ENCODE measurements at places on chromosomes 11 and 22. TPM values are rescaled to one million over a fixed set of nuclear protein-coding genes. Genes with fewer than 3 reads are reported as not detected.

DNA sequence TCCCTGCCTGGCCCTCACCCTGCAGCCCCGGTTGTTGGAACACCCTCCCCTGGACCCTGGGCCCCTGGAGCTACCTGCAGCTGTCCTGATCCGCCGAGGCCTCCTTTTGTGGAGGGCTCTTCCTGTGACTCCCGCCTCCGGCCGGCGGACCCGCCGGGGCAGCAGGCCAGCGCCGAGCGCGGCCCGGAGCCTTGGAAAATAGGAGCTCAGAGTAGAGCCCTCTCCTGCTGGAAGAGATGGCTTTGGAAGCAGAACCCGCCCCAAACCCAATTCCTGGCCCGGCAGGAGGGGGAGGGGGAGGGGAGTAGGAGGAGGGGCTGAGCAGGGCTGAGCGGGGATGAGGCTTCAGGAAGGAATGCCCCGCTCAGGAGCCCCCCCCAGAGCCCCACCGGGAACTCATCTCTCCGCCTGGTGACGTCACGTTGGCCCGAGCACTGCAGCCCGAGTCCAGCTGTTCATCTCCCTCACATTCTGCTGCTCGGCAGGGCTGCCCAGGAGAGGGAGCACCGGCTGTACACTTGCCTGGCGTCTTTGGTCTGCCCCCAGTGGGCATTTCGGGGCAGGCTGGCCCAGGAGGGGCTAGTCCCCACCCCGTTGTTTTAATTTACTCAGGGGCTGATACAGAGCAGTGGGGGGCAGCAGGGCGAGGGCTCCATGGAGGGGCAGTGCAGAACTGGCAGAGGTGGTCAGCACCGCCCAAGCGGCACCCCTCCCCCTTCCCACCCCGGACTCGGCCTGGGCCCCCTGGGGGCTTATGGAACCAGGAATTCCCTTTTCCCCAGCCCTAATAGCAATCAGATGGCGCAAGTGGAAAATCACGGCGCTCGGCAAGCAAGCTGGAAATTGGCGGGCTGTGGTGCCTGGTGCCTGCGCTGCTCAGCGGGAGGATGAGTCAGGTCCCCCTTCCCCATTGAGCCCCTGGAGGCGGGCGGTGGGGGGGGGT is at the start of gene MRGPRF:
MRGPRF (minus strand) TSS at position 238 of the 943 bp plus-strand sequence. CDS start 3,345 bp downstream, outside the sequence.
- peaks cover 47% of the 10 kb centered on the region for H3K4me1 ChIP-seq
- no peaks in the 10 kb centered on the region for H3K36me3 ChIP-seq
- H3K27me3 ChIP-seq, result peaks cover 30% of the 10 kb centered on the region
- H3K27ac ChIP-seq, result peak within 1 kb of the TSS; percentile 73
- H3K4me3 ChIP-seq, result peak within 1 kb of the TSS; percentile 45

Gene CHRNA10
- polyA plus RNA-seq, result 2.4 TPM

Gene LUZP2
- 2.8 TPM for polyA plus RNA-seq

Gene TM7SF2
- 56.4 TPM for polyA plus RNA-seq

- H3K27ac ChIP-seq, result no peak overlapping the region
- no peak for DNase-seq
- H3K36me3 ChIP-seq, result no peaks in the 10 kb centered on the region
- peaks cover 3% of the 10 kb centered on the region for H3K27me3 ChIP-seq
- no peak overlapping the region for H3K4me3 ChIP-seq
Measured at GRCh38 chr22:32684822-32685187, 116.7 kb upstream of the TIMP3 start.

Gene OR51I2
- polyA plus RNA-seq, result not detected

Gene ARCN1
- 139 TPM for polyA plus RNA-seq

- peak overlapping the region; percentile 83 for H3K4me3 ChIP-seq
- peaks cover 8% of the 10 kb centered on the region for H3K4me1 ChIP-seq
- H3K36me3 ChIP-seq, result peaks cover 3% of the 10 kb centered on the region
- DNase-seq, result no peak
- H3K27ac ChIP-seq, result peak overlapping the region; percentile 99
- no peaks in the 10 kb centered on the region for H3K27me3 ChIP-seq
Measured at GRCh38 chr11:34915136-34916014, 804 bp downstream of the APIP start.

DNA sequence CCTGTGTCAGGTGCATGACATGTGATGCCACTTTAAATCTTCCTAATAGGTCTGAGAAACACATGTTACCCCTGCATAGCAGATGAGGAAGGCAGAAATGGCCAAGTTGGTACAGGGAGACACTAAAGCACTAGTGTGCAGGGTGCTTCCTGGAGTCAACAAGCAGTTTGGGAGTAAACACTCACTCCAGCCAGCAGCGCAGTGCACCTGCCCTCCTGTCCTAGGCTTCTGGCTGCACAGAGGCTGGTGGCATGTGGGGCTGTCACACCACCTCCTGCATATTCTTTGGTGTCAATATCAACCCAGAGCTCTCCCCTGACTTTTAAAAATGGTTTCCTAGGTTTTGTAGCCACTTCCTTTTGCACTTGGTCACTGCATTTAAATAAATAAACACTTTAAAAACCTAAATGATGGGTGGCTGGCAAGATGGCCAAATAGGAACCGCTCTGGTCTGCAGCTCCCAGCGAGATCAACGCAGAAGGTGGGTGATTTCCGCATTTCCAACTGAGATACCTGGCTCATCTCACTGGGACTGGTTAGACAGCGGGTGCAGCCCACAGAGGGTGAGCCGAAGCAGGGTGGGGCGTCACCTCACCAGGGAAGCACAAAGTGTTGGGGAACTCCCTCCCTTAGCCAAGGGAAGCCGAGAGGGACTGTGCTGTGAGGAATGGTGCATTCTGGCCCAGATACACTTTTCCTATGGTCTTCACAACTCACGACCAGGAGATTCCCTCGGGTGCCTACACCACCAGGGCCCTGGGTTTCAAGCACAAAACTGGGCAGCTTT is 33.5 kb downstream of the GAB4 start:
- H3K36me3 ChIP-seq, result no peaks in the 10 kb centered on the region
- DNase-seq, result no peak
- no peak overlapping the region for H3K4me3 ChIP-seq

Gene CALCA
- polyA plus RNA-seq, result 2.0 TPM

DNA sequence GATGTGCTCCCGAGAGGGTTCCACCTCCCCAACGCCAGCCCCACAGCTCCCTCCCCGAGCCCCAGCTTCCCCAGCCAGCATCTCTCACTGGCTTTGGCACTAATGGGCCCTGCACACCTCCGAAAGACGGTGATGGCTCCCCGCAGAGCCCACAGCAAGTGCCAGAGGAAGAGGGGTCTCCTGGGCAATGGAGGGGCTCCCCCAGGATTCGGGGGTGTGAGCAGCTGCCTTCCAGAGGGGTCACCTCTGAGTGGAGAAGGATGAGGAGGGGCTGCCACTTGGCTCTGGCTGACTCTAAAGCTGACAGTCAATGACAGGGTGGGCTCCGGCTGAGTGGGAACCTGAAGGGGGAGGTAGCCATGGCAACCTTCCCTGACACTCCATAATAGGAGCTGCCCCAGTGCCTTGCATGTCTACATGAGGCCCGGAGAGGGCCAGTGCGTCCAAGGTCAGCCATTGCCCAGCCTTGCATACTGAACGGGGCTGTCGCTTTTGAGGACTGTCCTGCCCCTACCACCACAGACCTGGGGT is 98.6 kb upstream of the SYT13 start:
- no peak overlapping the region for H3K4me3 ChIP-seq
- no peak for DNase-seq
- H3K36me3 ChIP-seq, result no peaks in the 10 kb centered on the region
- no peak overlapping the region for H3K27ac ChIP-seq
- peaks cover 20% of the 10 kb centered on the region for H3K27me3 ChIP-seq

Gene IFTAP
- polyA plus RNA-seq, result 27.2 TPM

Gene ESRRA
- 83.2 TPM for polyA plus RNA-seq

DNA sequence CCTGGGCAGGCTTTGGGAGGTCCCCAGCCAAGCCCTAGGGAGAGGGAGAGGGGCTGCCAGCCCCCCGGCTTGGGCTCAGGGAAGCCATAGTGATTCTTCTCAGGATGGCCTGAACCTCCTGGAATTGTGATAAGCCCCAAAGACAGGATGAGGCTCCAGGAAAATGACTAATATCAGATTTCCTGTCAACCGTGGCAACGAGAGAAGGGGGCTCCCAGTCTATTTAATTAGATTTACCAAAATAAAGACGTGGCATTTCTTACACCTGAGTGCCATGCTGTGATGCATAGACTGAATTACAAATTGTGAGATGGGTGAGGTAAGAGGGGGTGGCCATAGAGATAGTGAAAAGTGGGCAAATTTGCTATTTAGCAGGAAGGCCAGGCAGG is 20.4 kb downstream of the SERPINH1 start:
- no peaks in the 10 kb centered on the region for H3K27me3 ChIP-seq
- no peak for DNase-seq
- peaks cover 15% of the 10 kb centered on the region for H3K4me1 ChIP-seq
- H3K27ac ChIP-seq, result peak overlapping the region; percentile 86

Gene EHF
- polyA plus RNA-seq, result 14.7 TPM

GRCh38 chr11:45997599-45997998 is 75.1 kb downstream of the LARGE2 start:
- no peaks in the 10 kb centered on the region for H3K4me1 ChIP-seq
- H3K27ac ChIP-seq, result no peak overlapping the region
- no peak for DNase-seq
- H3K4me3 ChIP-seq, result no peak overlapping the region
- no peaks in the 10 kb centered on the region for H3K36me3 ChIP-seq
- H3K27me3 ChIP-seq, result no peaks in the 10 kb centered on the region
